Retina (tissue), 1 donor: ENCODE measurements at places on chromosomes 4 and X.

GRCh38 chrX:14922437-14922836 is 49.2 kb downstream of the MOSPD2 start:
- DNase-seq, result no peak

GRCh38 chr4:43835869-43836268 is 612.7 kb downstream of the KCTD8 start:
- no peak for DNase-seq

GRCh38 chrX:39691724-39692123 is 406.0 kb downstream of the BCOR start:
- DNase-seq, result no peak

DNA sequence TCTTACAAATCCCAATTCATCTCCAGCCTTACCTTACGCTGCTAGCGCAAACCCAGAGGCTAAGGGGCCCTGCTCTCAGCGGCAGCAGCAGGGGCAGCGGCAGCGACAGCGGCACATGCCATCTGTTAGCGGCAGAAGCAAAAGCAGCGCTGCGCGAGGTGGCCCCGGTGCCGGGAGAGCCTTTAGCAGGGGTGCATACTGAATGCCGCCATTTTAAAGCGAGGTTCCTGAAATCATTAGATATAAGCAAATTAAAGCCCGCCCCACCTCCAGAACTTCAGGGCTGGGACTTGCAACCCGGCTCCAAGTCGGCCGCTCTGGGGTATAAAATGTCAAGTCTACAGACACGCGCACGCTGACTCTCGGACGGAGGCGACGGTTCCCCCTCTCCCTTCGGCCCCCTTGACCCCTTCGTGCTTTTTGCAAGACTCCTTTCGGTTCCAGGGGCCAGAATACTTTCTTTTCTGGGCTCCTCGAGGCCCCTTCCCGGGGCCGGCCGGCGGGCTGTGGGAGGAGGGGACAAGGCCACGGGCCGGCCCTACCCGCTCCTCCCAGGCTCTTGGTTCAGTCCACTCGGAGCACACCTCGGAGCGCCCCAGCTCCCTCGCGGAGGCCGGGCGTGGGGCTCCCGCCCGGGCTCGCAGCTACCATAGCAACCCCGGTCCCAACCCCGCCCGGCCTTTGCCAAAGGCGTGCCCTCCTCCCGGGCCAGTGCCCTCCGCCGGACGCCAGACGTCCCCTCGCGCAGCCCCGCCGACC is at the start of gene MBNL3:
Gene MBNL3 (minus strand): TSS at position 220 of the 759 bp plus-strand sequence. CDS start 49,427 bp downstream, outside the sequence.
- DNase-seq, result peak; percentile 85

GRCh38 chr4:97664741-97665140 is 478.5 kb downstream of the STPG2 start:
- DNase-seq, result no peak

- no peak for DNase-seq
Measured at GRCh38 chr4:127548990-127549925, 83.5 kb upstream of the INTU start.

- no peak for DNase-seq
Measured at GRCh38 chrX:96987228-96987627, 103.5 kb downstream of the RPA4 start.

- DNase-seq, result no peak
Measured at GRCh38 chr4:108223313-108223712, 54.6 kb upstream of the LEF1 start.

- DNase-seq, result no peak
Measured at GRCh38 chr4:72357908-72358307, 211.1 kb downstream of the ADAMTS3 start.

DNA sequence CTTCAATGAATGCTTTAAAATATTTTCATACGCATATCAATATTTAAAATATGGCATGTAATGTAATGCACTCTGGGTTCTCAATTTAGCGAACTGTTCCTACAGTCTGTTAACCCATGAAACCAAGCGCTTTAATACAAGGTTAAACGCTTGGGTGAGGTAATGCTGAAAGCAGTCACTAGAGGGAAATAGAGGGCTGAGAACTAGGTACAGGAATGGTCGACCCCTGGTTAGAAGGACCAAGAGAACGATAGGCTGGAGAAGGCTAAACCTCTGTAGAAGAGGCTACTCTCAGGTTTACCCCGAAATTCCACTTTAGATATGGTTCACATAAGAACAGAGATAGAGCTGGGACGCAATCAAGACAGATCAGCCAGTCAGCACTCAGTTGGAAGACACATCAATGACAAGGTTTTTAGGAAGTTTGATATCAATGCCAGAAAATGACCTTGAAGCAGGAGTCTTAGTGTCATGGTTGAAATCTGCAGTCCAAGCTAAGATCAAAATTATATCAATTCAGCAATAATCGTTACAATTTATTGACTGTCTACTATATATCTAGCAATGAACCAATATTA is 26.9 kb downstream of the ARSJ start:
- peak; percentile 41 for DNase-seq

GRCh38 chrX:70444946-70445656 is 466 bp downstream of the DLG3 start:
- DNase-seq, result no peak

- DNase-seq, result peak; percentile 37
Measured at GRCh38 chr4:186104114-186104889, at the start of gene FAM149A. FAM149A (plus strand) TSS chr4:186104704.

DNA sequence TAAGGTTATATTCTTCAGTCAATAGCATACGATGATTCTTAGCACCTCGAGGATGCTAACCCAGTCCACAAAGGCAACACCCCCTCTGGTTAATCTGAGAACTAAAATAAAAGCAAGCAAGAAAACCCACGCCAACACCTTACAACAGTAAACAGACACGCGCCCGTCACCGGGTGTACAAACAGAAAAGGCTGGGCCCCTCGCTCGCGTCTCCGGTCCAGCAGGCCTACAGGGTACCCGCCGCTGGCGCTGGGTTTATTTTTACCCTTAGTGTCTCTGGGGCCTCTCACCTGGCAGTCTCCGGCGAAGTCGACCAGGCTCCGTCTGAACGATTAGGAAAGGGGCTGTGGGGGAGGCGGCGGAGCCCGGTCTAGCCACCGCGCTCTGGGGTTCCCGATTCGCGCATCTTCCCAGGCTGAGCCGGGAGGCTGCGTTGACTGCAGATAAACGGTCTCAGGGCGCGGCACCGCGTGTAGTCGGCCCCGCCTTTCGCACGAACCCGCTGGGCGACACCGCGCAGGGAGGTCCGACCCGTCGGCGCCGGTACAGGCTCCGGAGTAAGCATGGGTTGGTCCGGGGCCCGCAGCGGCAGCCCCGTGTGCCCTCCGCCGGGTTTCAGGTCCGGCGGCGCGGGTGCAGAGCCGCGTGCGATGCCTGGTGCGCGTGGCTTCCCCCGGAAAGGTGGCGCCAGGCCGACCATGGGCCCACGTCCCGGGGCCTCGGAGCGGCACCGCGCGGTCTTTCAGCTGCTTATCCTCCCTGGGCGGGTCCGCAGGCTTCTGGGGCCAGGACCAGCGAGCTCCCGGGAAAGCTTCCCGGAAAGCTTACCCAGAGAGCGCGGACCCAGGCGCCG is 441 bp downstream of the SLC9B2 start:
- peak; percentile 95 for DNase-seq

DNA sequence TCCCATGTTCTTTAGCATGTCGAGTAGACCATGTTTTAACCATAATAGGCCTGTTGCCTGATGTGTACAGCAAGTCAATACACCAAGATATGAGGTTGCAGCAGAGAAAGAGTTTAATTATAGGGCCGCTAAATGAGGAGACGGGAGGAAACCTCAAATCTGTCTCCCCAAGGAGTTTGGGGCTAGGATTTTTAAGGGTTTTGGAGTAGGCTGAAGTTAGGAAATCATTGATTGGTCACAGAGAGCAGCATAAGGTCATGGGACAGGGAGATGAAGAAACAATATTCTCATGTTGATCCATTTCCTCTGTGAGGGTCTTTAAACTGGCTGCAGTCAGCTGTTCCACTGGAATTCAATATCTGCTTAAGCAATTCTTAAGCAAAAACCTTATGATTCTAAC is 160.2 kb upstream of the GALNT7 start:
- no peak for DNase-seq

DNA sequence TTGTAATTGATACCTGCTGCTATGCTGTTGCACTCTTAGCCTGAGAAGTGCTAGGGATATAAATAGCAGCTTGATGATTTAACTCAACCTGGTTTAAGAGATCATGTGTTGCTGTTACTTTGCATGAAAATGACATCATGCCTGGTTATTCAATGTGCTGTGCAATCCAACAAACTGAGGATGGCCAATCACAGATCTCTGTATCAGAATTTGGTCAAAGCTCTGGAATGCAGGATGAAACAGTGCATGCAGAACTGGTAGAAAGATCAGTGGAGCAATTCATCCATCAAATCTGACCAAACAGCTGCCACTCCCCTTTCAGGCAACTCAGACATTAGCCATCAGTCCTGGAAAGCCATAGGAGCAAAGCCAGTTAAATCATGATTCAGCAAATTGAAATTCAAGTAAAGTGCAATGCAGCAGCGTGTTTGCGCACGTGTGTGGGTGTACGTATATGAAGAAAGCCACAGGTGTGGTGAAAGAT is 160.3 kb upstream of the RASGEF1B start:
- no peak for DNase-seq

DNA sequence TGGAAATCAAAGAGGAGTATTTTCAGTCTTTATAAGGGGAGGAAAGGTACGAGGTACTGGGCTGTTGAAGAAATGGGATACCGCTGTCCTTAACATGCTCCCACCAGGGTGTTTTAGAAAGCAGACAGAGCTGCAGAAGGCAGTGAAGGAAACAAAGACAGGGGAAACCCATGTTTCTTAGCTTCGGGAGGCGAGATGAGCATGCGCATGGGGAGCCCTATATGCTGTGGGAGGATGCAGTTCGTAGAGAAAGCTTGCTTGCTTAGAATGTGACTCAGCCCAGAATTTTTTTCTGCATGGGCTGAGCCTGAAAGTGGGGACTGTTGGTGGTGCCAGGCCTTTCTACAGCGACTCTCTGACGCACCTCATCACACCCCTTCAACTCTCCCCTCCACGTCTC is 28.8 kb upstream of the SCOC start:
- no peak for DNase-seq

- no peak for DNase-seq
Measured at GRCh38 chr4:168586926-168587325, 90.1 kb downstream of the PALLD start.

- no peak for DNase-seq
Measured at GRCh38 chrX:47662144-47662657, 3.2 kb upstream of the UXT start.

DNA sequence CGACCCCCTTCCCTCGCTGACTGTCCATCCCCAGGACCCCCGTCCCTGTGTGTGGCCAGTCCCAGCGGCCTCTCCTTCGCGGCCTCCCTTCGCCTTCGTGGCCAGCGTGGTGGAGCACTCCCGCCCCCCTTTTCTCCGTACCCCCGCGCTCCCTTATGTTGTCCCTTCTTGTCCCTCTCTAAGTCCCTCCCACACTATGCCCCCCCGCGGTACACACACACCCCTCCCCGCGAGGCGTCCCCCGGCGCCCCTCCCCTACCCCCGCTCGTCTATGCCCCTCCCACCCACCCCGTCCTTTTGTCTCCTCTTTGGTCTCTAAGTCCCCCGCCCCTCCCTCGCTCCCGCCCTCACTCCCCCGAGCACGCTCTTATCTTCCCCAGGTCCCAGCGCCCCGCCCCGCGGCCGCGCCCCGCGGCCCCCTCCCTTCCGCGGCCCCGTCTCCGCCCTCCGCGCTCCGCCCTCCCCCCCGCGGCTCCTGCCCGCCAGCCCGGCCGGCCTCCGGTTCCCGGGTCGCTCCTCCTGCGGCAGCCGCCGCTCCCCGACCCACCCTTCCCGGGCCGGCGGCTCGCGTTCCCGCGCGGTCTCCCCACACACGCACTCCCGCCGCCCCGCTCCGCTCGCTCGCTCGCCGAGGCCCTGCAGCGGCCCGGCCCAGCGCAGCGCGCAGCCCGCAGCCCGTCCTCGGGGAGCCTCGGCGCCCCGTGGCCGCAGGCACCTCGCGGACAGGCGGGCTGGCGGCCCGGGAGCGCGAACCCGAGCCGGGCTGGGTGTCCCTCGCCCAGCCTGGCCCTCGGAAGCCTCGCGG is 26.3 kb downstream of the UTP14A start:
- DNase-seq, result no peak

DNA sequence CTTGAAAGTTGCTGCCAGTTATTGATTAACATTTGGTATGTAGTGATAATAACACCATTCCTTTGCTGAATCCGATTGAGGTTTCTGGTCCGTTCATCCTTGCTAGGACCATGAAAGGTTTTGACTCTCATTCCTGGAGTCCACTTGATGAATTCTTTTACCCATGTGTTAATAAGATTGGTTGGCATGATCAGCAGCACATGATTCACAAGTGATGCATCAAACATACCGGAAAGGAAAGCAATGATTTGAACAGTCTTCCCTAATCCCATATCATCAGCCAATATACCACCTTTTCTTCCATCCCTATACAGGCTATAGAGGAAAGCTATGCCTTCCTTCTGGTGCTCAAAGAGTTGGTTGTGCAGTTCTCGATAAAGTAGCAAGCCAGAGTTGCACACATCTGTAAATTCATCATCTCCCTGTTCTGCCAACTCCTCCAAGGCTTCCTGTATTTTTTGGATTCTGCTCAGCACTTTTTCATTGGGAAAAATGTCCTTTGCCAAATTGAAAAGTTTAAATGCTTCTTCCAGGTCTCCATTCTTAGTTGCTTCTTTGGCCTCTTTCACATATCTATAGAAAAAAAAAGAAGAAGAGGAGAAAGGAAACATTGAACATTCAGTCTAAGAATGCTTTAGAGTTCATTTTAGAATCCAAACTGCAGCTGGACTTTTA is 26.7 kb downstream of the PIN4 start:
- no peak for DNase-seq
